ENCODE measurements at places on chromosomes 3 and 15.
A peak's percentile ranks its signal among the peaks of the same experiment; 100 is the strongest.

DNA sequence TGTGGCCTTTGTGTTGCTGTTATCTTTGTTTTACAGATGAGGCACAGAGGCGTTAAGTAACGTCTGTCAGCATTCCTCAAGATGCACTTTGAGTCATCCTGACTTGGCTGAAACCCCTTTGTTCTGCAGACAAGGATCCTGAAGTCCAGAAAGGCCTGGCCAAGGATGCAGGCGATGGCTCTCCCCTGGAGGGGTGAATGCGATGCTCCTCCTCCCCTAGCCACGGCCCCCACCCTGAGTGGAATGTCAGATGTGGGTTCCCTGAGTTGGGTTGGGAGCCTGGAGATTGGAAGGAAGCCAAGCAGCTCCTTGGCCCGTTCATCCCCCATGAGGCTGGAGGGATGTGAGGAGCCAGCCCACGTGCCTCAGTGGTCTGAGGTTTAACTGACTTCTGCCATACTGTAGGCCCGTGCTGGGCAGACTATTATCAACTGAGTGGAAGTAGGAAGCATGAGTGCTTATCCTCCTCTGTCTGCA, 43.3 kb downstream of the POMGNT2 start:
- DNase-seq = no peak

GRCh38 chr3:160450846-160451245, 1.3 kb upstream of the TRIM59 start:
- DNase-seq = no peak

- peak; percentile 74 for DNase-seq
Observed at GRCh38 chr3:142279965-142280590, 54.7 kb upstream of the GK5 start.

DNA sequence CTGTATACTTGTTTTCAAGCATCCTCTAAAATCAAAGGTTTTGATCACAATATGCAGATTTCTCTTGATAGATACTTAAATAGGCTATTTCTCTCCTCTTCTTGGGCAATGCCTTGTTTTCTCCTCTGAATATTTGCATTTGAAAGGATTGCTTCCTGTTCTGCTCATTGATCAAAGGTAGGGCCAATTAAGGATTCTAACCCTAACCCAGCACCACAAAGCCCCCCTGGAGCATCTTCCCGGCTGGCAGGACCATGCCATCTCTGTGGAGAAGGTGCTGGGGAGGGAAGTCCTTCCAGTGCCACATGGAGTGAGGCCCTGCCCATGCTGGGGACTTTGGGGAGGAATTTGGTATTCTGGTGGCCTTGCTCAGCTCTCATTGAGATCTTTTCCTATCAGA, 11.3 kb upstream of the NIPA2 start:
- no peak for DNase-seq

GRCh38 chr3:179108086-179108485, 36.5 kb upstream of the ZMAT3 start:
- DNase-seq = no peak

GRCh38 chr3:186303965-186304364, 58.1 kb downstream of the DGKG start:
- DNase-seq = no peak

GRCh38 chr3:143203142-143203541, 83.6 kb downstream of the CHST2 start:
- DNase-seq = no peak

DNA sequence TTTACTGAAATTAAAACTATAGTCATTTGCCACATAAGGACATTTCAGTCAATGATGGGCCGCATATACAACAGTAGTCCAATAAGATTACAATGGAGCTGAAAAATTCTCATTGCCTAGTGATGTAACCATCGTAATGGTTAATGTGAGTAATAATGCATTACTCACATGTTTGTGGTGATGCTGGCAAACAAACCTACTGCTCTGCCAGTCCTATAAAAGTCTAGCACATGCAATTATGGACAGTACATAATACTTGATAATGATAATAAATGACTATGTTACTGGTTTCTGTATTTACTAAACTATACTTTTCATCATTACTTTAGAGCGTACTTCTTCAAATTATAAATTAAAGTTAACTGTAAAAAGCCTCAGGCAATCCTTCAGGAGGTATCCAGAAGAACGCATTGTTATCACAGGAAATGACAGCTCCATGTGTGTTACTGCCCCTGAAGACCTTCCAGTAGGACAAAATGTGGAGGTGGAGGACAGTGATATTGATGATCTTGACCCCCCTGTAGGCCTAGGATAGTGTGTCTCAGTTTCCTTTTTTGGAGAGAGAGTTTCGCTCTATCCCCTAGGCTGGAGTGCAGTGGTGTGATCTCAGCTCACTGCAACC, 102.7 kb downstream of the ATP1B3 start:
- DNase-seq = no peak

- no peak for DNase-seq
Observed at GRCh38 chr15:94023531-94023930, 207.8 kb upstream of the MCTP2 start.

DNA sequence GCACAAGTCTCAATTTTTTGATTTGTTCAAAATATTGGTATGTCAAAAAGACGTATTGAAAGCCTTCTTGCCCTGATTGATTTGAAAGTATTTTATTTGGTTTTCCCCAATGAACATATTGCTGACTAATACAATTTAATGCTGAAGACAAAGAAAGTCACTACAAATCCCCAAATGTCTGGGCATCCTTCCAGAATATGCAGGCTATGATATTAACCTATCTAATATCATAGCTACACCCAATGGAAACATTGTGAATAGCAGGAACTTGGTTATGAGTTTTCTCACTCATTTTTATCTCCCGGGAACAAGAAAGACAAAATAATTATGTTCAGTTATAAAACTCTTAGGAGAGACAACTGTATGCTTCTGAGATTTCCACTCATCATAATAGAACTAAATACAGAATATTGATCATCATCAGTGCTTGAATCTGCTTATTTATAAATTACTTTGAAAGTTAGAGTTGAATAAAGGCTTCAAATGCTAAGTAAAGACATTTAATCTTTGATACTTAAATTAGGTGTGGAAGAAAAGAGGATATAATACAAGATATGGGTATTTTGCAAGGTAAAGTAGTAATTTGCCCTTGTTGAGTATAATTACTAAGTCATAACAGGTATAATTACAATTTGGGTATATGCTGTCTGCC, 483.9 kb downstream of the RBMS3 start:
- DNase-seq = no peak

DNA sequence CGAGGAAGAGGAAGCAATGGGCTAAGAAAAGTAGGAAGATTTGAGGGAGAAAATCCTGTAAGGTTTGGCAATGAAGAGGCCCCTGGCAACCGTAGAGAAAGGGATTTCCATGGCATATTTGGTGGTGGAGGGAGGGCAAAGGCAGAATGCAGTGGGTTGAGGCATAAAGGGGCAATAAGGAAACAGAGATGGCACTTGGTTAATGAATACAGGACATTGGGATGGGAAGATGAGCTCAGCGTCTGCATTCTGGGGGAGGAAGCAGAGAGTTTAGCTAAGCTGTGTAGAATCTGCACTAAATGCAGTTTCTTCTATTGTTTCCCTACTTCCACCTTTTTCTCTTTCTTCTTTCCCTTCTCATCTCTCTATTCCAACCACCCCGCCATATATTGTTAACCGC, 83.6 kb downstream of the LRTM1 start:
- DNase-seq = no peak

- no peak for DNase-seq
Observed at GRCh38 chr3:128315313-128315712, 151.4 kb downstream of the DNAJB8 start.

- no peak for DNase-seq
Observed at GRCh38 chr3:73618461-73618860, 6.3 kb downstream of the PDZRN3 start.

DNA sequence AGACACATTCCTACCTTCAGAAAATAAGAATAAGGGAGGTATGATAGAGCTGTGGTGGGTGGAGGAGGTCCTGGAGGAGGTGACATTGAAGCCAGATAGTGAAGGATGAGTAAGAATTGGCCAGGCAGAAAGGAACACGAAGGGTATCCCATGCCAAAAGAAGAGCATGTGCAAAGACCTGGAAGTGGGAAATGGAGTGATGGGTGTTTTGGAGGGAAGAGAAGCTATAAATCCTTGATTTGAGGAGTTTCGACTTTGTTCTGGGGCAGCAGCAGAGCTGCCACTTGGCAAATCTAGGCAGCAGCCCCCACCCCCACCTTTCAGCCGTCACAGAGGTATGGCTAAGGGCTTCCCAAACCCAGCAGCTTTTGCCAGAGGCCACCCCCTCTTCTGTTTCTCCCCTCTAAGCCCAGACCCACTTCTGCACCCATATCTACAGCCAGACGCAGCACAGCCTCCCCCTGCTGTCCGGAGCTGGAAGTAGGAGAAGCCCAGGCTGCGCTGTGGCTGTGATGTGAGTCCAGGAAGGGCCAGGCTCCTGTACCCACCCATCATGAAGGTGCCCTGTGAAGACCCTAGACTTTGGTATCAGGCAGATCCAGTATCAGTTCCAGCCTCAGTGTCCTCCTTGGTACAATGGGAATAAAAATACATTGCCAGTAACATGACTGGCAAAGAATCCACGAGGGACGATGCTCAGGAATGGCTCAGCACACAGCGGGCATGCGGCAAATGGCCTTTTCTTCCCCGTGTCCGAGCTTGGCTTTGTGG, 188.7 kb upstream of the LINGO1 start:
- peak; percentile 87 for DNase-seq

DNA sequence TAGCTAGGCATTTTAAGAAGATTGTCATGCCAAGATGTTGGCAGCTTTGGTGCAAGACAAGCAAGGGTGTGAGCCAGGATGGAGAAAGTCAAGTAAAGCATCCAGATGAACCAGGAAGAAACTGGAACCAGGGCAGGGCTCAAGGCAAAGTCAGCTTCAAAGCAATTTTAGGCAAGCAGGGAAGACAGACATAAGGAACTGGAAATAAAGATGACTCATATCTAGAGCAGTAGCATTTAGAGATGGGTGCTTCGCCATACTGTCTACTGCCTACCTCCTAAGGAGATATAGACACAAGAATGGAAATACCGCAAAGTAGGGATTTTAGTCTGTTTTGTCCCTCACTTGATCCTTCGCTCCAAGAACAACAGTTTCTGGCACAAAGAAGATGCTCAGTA, 59.9 kb downstream of the RYR3 start:
- DNase-seq = no peak

- DNase-seq = no peak
Observed at GRCh38 chr3:171311784-171312183, 148.4 kb downstream of the TNIK start.

- no peak for DNase-seq
Observed at GRCh38 chr3:150300388-150300787, 107.7 kb upstream of the TSC22D2 start.

GRCh38 chr3:41216993-41217392, 17.7 kb downstream of the CTNNB1 start:
- no peak for DNase-seq

GRCh38 chr3:28935146-28935545, 345.7 kb upstream of the RBMS3 start:
- DNase-seq = no peak

DNA sequence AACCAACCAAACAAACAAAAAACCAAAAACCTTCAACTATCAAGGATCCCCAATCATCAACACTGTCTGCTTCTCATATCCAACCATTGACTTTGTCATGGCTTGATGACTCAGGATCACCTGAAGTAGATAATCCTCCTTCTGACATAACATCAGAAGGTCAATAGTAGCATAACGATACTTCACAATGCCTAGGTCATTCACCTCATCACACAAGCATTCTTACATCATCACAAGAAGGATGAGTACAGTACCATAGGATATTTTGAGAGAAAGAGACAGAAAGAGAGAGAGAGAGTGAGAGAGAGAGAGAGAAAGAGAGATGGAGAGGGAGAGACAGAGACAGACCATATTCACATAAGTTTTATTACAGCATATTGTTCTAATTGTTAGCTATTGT, 42.1 kb downstream of the SPATA16 start:
- no peak for DNase-seq

- DNase-seq = no peak
Observed at GRCh38 chr3:72120806-72121778, 336.1 kb upstream of the PROK2 start.

Measured in cerebellar cortex (tissue), 1 donor.